CD8-positive, alpha-beta memory T cell (primary cell): ENCODE measurements at places on chromosomes 3 and 15. TPM values are rescaled to one million over a fixed set of nuclear protein-coding genes. Genes with fewer than 3 reads are reported as not detected.

DMXL2 gene
- total RNA-seq: 5.8 TPM

CIB2 gene
- 2.1 TPM for total RNA-seq

CKMT1B gene
- total RNA-seq: not detected

SPSB4 gene
- not detected for total RNA-seq

CRYGS gene
- total RNA-seq: 3.0 TPM

EPHA3 gene
- total RNA-seq: not detected

TEX264 gene
- total RNA-seq: 48.2 TPM

LIPH gene
- not detected for total RNA-seq

ILDR1 gene
- total RNA-seq: not detected

HACL1 gene
- total RNA-seq: 34.6 TPM

NISCH gene
- total RNA-seq: 66.2 TPM

FAM107A gene
- total RNA-seq: not detected

WDR93 gene
- not detected for total RNA-seq

C3orf80 gene
- total RNA-seq: not detected

EHHADH gene
- 1.7 TPM for total RNA-seq

CFAP20DC gene
- 1.00 TPM for total RNA-seq

CD80 gene
- total RNA-seq: 16.8 TPM

VIPR1 gene
- total RNA-seq: 5.4 TPM

TMCO5A gene
- not detected for total RNA-seq

SACM1L gene
- 78.7 TPM for total RNA-seq

BCL2A1 gene
- total RNA-seq: 55.8 TPM

SERPINI2 gene
- not detected for total RNA-seq

RNF111 gene
- total RNA-seq: 26.9 TPM

RAB11A gene
- total RNA-seq: 159 TPM

CAPN7 gene
- total RNA-seq: 33.1 TPM

PLD1 gene
- 0.59 TPM for total RNA-seq

THRB gene
- total RNA-seq: not detected

NEO1 gene
- total RNA-seq: 9.1 TPM

SHC4 gene
- 5.7 TPM for total RNA-seq

GOLGA6L4 gene
- 1.1 TPM for total RNA-seq

TP63 gene
- total RNA-seq: 0.31 TPM

ADGRG7 gene
- not detected for total RNA-seq

KNL1 gene
- 19.2 TPM for total RNA-seq

ERC2 gene
- total RNA-seq: not detected

NRROS gene
- 17.0 TPM for total RNA-seq

MAGI1 gene
- 0.42 TPM for total RNA-seq

GPR62 gene
- not detected for total RNA-seq

EIF4A2 gene
- total RNA-seq: 564 TPM

ACAA1 gene
- total RNA-seq: 67.1 TPM

EXD1 gene
- total RNA-seq: not detected

CYP19A1 gene
- total RNA-seq: not detected

CPN2 gene
- total RNA-seq: not detected

EFL1 gene
- total RNA-seq: 22.1 TPM

TNFAIP8L3 gene
- total RNA-seq: 1.7 TPM

PPP2R3A gene
- total RNA-seq: 0.22 TPM

CACNA2D2 gene
- total RNA-seq: 0.73 TPM

USF3 gene
- total RNA-seq: 11.2 TPM
